Stimulated activated CD8-positive, alpha-beta memory T cell treated with anti-CD3 and anti-CD28 coated beads, Interleukin-2, amount 100 ng/mL, for 1 hour (primary cell): ENCODE measurements at places on chromosomes 11 and 22.

DNA sequence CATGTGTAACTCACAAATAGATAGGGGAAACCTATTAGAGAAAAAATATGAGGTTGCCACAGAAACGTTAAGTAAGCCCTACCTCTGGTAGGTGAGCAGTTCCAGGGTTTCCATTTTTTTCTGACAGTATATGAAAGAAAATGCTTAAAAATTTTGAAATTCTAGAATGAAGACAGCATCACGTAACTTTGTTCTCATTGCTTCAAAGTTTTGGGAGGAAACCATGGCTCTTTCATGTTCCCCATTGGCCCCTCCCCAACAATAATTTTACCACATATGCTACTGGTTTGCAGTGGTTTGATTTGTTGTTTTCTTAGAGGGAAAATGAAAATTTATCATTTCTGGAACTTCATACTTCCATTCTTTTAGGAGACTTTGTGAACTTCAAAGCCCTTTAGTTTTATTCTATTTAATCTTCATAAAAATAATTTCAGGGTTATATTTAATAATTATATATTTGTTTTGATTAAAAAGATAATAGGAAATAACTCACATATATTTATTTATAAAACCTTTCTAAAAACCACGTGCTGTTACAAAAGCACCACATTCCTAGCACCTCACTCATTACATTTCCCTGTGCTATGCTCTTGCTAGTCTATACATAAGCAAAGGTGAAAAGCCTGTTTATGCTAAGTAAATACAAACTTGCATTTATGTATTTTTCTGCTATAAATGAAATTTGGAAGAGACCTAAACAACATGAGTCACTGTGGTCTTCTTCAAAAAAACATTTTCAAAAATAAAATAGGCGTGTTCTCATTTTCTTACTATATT is 113.4 kb downstream of the CASP12 start:
- DNase-seq, result no peak

DNA sequence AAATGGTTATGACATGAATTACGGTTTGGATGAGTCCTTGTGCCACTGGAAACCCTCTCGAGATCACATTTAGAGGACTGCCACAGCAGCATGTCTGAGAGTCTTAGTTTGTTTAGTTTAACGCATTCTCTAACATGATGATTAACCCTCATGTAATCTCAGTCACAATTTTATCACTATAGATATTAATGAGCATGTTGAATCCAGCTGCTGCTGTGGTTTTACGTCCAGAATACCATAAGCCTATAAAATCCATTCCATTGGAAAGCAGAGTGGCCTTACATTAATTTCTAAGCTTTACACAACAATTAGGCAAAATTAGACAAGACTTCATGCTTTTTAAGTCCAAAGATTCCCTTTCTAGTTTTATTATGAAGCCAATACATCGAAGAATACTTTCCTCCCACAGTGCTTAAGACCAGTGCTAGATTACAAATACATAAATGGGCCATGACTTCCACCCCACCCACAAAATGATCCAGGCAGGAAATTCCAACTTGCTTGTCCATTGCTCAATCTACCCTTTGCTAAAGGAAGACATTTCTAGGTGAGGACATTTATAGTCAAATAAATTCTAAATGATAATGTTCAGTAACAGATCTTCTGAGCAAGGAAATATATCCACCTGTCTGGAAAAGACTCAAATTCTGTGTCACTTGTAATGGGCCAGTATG is 3.5 kb upstream of the ELMOD1 start:
- no peak for DNase-seq

GRCh38 chr11:61885166-61885778 is 6.1 kb downstream of the FADS3 start:
- DNase-seq, result no peak

DNA sequence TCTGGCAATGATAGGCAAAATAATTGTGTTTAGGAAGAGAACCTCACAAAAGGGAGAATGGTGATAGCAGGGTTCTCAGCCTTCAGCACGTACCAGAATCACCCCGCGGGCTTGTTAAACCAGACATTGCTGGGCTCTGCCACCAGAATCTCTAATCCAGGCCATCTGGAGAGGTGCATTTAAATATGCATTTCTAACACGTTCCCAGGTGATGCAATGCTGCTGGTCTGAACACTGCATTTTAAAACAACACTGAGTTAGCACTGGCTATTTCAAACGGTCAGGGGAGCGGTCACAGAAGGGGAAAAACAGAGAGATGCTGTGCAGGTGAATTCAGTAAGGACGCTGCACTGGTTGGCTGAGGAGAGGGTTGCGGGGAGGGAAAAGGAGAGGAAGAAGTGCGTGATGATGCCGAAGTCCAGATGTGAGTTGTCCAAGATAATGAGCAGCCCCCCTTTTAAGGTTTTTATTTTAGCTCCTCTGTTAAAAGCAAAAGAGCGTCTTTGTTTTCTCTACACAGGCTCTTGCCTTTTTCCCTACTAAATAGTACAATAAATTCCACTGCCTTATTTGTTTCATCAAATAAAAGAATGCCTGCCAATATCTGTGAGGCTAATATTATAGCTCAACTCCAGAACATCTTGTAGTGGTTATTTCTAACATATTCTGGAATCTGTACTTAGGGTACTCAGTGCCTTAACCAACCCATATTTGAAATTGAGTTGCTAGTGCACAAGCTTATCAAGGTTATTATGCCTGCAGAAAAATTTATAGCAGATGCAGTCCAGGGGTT is 109.6 kb upstream of the POU2AF2 start:
- DNase-seq, result no peak

DNA sequence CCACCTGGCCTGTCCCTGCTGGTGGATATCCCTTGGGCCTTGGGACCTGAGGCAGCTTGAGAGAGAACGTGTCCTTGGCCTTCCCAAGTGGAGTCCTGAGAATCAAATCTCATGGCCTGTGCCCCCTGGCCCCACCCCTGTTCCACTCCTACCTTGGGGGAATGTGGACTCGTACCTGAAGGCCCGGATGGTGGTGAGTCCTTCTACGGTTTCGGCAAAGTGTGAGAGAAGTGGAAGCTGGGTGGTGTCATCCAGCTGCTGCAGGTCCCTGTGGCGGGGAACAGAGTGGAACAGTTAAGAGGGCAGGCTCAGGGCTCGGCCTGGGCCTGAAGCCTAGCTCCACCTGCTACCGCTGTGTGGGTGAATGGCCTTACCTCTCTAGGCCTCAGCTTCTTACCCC is 14.0 kb upstream of the KCNJ11 start:
- DNase-seq, result no peak

DNA sequence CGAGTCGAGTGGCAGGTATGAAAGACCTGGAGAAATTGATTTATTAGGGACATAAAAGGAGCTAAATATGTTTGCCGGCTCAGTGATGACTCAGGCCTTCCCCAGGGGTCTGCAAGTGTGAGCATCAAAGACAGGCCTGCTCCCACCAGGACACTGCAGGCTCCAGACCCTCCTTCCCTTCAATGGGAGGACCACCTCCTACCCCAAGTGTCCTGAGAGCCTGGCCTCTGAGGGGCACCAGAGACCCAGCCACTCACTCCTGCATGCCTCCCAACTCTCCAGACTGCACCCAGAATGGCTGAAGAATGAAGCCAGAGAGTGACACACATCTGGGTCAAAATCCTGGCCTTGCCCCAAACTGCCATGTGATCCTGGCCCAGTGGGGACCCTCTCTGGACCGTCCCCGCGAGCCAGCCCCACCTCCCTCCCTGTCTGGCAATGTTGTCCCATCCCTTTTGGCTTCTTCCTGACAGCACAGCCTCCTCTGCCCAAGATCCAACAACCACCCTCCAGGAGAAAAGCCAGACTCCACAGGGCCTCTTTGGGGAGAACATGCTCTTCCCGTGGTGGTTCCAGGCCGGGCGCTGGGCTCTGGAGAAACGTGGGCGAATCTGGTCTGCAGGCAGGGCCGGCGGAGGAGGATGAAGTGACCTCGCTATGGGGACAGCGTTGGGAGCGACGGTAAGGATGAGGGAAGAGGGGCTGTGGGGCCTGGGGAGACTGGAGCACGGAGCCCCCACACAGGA is 36.2 kb downstream of the CYTH4 start:
- DNase-seq, result no peak

DNA sequence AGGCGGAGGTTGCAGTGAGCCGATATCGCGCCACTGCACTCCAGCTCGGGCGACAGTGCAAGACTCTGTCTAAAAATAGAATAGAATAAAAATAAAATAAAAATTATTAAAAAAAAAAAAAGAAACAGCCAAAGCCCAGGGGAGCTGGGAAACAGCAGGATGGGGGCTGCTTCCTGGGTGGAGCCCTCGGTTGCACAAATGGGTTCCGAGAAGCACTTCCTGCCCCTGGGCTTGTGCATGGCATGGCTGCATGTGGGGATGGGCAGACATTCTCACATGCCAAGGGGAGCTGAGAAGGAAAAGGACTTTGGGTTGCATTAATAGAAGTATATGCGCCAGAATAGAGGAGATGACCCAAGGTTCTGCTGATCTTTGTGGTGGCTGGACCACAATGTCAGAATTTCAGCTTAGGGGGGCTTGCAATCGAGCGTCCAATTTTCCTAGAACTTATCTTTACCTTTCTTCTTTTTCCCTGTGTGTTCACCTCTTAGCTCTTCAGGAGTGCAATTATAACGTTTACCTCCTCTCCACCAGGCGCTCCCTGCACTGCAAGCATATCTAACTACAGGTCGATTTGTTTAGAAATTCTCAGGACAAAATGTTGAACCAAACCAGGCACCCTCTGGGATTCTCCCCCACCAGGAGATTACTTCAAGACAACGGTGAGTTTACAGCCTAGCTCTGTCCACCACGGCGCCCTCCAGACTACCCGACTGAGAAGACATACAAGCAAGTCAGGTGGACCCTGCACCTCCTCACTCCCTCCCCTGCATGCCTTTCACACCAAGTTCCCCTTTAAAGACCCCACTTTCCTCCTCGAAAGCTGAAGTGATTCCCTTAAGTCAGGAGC is 53.2 kb downstream of the SHISAL1 start:
- no peak for DNase-seq

- no peak for DNase-seq
These were observed 4.6 kb downstream of the GNB1L start for GRCh38 chr22:19849835-19850762.

GRCh38 chr11:88484873-88485621 is 147.5 kb upstream of the CTSC start:
- DNase-seq, result no peak

DNA sequence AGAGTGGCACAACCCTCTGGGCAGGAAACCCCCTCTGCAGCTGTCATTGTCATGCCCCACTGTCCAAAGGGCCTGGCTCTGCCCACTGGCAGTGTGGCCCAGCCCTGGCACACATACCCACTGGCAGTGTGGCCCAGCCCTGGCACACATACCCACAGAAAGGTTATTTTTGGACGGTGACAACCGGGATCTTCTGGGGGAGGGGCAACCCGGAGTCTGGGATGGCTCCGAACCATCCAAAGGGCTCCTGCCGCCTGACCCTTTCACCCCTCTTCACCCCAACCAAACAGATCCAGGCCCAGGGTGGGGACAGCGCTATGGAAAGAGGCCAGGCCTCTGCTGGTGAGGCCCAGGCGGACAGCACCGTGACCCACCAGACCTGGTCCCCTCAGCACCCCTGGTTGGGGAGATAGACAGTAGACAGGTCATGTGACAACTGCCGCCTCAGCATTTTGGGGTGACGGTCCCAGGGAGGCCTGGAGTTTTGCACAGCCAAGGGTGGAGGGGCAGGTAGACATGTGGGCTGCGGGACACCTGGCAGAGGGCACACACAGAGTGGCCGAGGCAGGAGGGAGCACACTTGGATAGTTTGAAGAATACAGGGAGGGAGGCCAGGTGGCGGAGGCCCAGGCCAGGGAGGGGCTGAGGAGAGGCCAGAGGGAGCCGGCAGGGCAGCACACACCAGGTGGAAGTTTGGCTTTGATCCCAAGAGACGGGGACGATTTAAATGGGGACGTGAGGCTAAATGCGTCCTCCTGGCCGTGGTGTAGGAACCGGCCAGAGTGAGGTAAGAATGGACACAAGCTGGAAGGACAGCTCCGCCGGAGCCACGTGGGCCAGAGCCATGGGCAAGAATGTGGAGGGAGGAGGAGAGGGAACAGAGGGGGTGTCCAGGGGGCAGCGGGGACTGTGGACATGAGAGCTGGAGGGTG is 2.9 kb downstream of the MAPK12 start:
- no peak for DNase-seq

DNA sequence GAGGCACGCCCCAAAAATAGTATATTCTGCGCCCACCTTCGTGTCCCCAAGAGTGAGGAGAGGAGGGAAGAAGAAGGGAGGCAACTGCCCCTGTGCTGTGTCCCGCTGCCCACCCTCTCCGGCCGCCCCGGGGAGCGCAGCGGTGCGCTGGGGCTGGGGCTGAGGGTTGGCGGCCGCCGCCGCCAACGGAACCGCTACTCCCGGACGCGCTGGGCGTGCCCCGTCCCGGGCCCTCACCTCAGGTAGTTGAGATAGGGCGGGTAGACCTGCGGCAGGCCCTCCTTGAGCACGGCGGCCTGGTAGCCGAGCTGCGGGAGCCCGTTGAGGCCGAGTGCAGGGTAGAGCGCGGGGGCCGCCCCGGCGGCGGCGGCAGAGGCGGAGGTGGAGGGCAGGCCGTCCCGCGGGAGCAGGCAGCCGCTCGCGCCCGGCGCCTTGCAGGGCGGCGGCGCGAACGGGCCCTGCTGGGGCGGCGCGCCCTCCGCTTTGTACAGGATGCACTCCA is 2.4 kb downstream of the PGR start:
- DNase-seq, result no peak

DNA sequence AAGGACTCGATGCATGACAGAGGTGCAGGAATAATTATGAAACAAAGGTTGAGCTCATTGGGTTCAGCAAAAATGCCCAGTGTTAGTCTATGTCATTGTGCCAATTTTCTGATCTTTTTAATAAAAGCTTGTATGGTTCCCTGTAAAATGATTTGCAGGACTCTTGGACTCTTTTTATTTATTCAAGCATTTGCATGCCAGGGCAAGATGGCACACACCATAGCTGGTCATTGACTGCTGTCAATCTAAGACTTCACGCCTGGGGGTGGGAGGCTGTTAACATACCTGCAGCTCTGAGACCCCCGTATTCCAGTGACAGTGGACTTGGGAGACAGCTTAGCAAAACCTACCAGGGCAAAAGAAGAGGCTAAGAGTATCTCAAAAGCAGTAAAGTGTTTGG is 32.0 kb upstream of the ANO1 start:
- DNase-seq, result no peak

GRCh38 chr11:44866286-44866685 is 84.4 kb downstream of the TP53I11 start:
- DNase-seq, result no peak

DNA sequence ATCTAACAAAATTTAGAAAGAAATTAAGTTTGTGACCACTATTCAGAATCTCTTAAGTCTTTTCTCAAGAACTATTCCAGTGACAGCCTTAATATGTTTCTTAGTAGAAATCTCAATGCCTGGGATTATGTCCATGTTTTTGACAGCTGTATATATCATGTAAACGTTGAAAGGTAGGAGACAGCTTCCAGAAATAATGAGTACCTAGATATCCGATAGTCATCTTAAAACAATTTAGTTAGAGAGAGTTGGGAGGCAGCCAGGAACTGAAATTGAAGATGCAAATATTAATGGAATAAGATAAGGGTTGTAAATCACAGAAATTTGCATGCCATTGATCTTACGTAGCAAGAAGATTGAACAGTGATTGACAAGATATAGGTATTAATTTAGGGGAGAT is 955.2 kb downstream of the JRKL start:
- no peak for DNase-seq

- no peak for DNase-seq
These were observed 796.3 kb upstream of the RAG2 start for GRCh38 chr11:37394236-37394870.

- no peak for DNase-seq
These were observed 531.7 kb downstream of the TBC1D22A start for GRCh38 chr22:47294222-47294532.

- DNase-seq, result no peak
These were observed 35.3 kb upstream of the GNB1L start for GRCh38 chr22:19889951-19890350.
